Stimulated activated naive CD8-positive, alpha-beta T cell treated with anti-CD3 and anti-CD28 coated beads, Interleukin-15, amount 100 ng/mL, for 72 hours (primary cell): ENCODE measurements at places on chromosomes 11 and 22.

DNA sequence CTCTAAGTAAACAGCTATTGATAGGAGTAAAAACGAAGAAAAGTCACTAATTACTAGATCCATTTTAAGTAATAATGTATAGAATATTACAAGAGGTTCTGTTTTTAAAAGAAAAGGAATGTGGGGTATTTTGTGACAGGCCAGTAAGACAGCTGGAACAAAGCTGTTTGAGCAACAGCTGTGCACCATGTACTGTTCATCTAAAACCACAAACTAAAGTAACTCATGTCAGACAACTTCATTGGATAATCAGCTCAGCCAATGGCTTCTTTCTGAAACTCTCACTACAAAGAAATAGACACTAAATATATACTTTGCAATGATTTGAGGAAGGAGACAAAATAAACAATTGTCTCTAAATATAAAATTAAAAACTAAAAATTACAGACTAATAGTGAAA lies 16.1 kb downstream of the RRAS2 start:
- no peak for DNase-seq

- no peak for DNase-seq
Observed at GRCh38 chr11:47413908-47414684, 5.7 kb downstream of the SLC39A13 start.

DNA sequence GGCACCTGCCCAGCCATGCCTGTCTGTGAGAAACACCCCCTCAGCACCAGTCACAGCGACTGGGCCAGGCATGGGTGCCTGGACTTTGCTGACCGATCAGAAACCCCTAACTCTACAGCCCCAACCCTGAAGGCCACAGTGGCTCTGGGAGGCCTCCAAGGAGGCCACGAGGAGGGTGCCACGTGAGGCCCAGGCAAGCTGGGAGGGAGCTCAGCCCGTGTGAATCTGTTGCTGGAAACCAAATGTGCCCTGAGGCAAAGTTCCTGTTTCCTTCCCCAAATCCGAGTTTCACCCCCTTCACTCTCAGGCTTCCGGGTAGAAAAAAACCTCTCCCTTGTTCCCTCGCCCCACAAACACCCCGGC lies 1.3 kb downstream of the UNC93B1 start:
- DNase-seq, result no peak

- DNase-seq, result no peak
Observed at GRCh38 chr11:71198141-71198822, 54.1 kb downstream of the SHANK2 start.

GRCh38 chr11:102669664-102670063 lies 35.9 kb downstream of the MMP27 start:
- no peak for DNase-seq

GRCh38 chr11:82092904-82093303 lies 640.8 kb downstream of the FAM181B start:
- DNase-seq, result no peak

GRCh38 chr11:1863352-1864216 lies 10.7 kb downstream of the LSP1 start:
- DNase-seq, result no peak

DNA sequence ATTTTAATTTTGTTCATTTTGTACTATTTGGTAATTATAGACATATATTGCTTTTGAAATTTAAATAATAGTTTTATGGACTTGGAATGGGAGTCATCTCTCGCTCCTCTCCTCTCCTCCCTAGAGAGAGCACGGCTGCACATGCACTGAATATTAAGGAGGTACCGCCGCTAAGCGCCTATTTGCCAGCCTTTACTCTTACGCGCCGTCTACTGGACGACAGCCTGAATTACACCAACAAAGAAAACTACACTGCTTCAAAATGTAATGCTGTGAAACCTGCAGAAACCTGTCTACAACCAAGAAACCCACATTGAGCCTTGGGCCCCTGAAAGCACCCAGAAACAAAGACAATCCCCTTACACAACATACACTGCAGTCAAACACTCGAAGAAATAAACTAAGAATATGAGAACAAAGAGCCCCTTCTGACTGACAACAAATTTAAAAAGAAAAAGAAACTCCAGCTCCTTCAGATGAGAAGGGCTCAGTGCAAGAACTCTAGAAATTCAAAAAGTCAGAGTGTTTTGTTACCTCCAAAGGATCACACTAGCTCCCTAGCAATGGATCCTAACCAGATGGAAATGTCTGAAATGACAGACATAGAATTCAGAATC lies 737.2 kb downstream of the LRRC4C start:
- no peak for DNase-seq

- DNase-seq, result no peak
Observed at GRCh38 chr11:532986-533585, 2.3 kb downstream of the HRAS start.
